Midbrain (tissue), 1 donor: ENCODE measurements at places on chromosomes 7 and 10.

DNA sequence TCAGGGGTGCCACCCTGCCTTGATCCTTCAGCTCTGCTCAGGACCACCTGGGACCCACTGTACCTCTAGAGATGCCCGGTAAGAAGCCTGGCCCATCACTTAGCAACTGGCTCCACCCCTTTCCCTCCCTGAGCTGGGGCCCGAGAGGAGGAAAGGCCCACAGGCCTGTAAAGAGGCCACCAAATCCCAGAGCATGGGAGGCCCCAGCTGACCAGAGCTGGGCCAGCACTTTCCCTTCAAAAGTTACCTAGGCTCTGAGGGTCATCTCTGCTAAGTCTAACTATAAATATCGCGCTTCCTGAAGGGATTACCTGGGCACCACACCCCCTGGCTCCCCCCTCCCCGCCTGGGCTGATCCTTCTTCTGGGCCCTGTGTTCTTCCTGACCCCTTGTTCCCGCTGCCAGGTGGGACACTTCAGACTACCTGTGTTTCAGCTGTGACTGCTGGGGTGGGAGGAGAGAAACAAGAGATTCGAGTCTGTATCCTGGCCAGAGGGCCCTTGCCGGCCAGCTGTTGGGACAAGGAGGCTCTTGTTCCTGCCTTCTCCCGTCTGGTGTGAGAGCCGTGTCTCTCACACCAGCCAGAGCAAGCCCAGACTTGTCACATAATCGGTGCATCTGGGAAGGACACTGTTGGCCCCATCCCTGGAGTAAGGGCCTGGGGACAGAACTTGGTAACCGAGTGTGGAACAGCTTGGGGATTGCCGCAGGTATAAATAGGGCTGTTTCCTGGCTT, 22.8 kb upstream of the ANKRD2 start:
- peak; percentile 74 for DNase-seq

DNA sequence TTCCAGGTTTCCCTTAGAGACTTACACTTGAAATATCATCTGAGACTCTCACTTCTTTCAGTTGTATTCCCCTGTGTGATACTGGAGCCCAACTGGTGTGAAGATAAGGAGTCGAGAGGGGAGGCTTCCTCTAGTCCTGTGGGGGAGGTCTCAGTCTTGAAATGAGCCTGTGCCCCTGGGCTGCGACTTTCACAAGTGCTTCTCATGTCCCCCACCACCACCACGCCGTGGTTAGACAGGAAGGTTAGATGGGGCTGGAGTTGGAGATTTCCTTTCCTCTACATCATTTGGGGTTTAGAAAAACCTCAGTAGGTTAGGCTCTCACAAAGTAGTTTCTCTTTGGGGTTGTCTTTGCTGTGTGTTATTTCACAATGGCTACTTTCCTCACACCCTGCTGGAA, 25.6 kb upstream of the MKX start:
- no peak for DNase-seq

- DNase-seq: peak; percentile 69
Measured at GRCh38 chr7:147639037-147639436, 951.5 kb upstream of the C7orf33 start.

GRCh38 chr7:55271661-55272060, 93.5 kb upstream of the LANCL2 start:
- DNase-seq: no peak

DNA sequence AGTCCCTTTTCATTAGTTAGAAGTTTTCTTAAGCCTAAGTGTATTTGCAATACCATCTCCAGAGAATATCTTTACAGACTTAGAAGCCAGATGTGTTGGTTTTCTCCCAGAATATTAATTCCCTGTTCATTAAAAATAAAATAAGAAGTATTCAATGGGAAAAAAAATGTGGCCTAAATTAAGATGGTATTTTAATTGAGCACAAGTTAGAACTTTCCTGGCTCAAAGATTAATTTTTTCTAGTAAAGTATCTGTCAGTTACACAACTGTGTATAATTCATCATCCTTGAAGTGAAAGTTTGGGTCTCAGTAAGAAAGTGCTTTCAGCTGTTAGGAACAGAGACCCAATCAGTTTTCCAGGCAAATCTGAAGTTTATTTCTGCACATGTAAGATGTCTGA, 1179.5 kb upstream of the C7orf33 start:
- no peak for DNase-seq

DNA sequence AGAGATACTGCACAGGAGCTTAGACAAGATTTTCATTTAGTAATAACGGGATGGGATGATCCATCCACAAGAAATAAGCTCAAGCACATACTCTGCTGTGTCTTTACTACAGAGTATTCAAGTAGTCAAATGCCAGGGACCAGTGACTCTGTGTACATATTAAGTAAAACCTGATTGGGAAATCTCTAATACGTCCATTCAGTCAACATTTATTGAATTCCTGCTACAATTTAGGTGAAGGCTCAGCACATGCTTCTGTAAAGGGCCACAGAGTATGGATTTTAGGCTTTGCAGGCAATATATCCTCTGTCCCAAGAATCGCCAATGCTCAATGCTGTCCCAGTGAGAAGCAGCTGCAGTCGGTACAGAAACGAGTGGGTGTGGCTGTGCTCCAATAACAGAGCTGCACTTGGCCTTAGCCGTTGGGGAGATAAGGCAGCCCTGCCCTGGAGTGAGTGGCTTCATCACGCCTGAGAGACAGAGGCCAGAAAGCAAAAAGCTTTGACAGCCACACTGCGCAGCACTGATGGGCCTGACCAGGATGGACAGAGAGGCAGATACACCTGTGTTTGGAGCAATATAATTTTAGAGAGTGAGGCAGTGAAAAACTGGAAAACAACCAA, 186.8 kb downstream of the PARD3 start:
- DNase-seq: no peak

DNA sequence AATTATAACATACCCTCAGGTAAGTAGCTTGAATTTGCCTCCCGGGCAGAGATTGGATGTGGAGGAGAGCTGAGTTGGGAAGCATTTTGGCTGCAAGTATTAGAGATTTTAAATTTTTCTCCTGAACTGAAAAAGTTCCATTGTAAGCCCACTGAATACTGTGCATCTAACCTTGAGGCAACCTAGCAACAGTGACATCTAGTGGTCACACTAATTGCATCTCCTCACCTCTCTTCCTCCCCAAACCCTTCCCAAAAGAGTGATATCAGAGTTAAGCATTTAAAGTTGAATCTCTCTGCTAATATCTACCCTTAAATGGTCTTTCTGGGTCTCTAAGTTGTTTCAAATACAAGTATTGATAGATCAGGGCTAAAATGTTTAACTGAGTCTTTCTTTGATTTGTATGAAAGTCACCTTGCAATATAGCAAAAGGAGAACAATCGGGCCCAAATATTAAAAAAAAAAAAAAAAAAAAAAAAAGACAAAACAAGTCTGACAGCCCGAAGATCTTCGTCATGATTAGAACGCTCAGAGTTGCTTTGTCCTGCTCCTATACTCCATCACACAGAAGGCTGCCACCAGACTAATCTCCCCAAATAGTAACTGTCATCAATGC, 40.4 kb upstream of the DLX5 start:
- DNase-seq: peak; percentile 10

- no peak for DNase-seq
Measured at GRCh38 chr10:97505152-97505551, 6.4 kb downstream of the UBTD1 start.

DNA sequence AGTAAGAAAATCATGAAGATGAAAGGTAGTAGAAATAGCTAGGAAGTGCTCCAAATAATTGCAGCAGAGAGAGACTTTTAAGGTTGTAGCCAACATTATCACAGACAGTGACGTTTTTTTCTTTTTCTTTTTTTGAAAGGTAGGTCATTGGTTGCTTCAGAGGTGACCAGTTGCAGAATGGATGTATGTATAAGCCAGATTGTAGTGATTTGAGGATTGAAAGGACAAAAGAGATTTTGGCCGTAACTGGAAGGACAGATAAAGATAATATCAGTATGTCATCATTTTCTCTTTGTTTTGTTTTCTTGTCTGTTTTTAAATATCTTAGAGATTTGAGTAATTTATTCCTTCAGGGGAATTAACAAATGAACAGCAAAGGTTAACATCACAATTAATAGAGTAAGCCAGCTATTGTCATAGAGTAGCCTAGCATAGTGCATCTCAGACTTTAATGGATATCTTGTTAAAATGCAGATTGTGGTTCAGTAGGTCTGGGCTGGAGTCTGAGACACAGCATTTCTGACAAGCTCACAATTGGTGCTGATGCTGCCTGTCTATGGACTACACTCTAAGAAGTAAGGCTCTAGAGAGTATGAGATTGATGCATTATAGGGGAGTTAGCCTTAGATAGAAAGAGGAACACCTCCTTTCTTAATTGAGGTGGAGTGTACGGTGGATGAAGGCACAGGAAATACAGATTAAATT, 28.3 kb downstream of the CDK13 start:
- DNase-seq: no peak

DNA sequence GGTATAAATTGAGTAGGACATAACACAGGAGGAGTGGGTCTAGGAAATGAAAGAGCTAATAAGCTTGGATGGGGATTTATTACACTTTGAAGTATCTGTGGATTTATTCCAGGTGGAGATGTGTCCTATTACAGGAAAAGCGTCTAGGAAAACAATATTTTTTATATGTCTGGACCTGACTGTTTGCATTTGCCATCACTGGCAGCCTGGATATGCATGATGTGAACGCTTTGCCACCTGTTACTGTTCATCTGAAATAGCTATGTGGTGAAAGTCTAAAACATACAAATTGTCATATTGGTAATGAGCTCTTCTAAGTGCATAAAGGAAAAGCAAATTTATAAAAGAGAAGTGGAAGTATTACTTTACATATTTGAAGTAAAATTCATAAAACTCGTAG, 31.6 kb upstream of the AGMO start:
- DNase-seq: no peak

DNA sequence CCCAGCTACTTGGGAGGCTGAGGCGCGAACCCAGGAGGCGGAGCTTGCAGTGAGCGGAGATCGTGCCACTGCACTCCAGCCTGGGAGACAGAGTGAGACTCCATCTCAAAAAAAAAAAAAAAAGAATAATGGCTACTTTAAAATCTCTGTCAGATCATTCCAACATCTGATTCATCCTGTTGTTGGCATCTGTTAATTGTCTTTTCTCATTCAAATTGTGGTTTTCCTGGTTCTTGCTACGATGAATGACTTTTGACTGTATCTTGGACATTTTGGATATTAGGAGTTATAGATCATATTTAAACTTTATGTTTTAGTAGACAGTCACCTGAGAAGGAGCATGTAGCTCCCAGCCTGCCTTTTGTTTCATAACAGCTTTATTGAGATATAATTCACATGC, 8.5 kb downstream of the TPST1 start:
- DNase-seq: no peak

DNA sequence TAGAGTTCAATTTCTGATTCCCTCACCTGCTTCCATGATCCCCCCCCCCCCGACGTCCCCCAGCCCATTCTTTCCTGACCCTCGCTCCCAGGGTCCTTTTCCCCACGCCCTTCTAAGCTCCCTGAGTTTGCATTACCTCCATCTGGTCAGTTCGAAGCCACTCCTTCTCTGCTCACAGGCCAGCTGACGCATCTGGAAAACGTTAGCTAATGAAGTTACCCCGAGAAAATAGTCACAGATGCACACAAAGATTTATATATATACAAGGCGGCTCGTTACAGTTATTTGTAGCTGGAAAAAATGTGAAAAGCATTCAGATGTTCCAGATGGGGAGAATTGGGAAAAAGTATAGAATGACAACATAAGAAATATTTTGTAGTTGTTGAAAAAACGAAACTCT, 630.0 kb upstream of the FOXK1 start:
- no peak for DNase-seq

DNA sequence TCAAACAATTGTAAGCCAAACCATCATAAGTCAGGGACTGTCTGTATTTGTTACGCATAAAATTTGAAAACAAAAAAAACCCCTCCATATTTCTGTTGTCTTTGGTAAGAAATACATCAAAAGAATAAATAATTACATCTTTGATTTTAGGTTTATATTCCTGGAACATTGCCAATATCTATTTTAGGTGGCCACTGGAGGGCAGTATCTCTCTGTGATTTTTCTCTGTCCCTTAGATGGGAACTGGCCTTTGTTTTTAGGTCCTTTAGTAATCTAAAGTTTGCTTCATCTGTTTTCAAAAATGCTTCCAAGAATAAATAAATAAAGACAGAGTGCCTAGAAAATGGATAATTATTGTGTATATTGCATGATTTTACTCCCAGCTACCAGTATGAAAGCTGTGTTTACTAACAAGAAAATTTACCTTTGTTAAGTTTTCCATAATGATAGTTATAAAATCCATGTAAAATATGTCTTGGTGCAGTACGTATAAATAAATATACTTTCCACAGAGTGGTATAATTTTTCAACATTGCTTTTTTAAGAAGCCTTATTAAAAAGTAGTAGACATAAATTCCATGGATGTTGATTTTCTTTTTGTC, 64.2 kb downstream of the PHYHIPL start:
- DNase-seq: peak; percentile 50

DNA sequence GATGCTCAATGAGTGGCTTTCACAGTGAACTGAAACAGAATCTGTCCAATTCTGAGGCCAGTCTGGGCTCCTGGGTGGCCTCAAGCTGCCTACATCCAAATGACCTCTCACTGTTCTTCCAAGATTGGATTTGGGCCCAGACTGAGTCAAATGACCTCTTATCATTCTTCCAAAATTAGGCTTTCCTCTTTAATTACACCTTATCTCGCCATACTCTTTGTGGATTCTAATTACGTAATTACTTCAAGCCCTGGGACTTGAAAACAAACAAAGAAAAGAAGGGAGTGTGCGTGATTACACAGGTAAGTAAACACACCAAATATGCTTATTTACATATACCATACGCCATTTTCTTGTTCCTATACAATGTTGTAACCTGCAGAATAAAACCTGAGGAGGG, 18.8 kb downstream of the SORBS1 start:
- no peak for DNase-seq

DNA sequence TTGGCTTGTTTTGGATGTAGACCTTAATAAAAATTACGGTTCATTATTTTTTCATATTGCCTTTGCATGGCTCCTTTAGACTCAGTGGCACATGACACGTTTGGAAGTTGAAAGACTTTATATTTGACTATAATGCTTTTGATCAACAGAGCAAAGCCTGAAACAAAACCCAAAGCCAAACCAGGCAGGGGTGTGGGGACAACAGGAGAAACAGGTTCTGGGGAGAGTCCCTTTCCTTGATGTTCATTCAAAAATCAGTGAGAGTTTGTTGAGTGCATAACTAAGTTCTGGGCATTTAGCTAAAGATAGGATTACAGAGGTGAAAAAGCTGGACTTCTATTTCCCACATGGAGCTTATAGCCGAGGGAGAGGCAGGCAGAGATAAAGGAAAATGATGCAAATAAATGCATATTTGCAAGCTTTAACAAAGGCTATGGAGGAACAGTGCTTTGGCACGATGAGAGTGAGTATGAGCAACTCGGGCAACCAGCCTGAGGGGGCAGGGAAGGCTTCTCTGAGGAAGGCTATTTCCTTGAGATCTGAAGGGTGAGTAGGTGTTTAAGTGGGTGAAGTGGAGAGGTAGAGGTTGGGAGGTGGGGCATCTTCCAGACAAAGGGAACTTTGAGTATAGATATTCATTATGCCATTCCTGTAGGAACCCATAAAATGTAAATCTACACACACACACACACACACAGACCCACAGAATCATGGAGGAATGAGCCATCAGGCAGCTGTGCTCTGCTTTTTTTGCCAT, 34.5 kb upstream of the PDZD8 start:
- DNase-seq: no peak
